ENCODE measurements at places on chromosomes 11 and 22.
A peak's percentile ranks its signal among the peaks of the same experiment; 100 is the strongest.

GRCh38 chr11:126993599-126993998 lies 7.0 kb downstream of the KIRREL3 start:
- DNase-seq: no peak

DNA sequence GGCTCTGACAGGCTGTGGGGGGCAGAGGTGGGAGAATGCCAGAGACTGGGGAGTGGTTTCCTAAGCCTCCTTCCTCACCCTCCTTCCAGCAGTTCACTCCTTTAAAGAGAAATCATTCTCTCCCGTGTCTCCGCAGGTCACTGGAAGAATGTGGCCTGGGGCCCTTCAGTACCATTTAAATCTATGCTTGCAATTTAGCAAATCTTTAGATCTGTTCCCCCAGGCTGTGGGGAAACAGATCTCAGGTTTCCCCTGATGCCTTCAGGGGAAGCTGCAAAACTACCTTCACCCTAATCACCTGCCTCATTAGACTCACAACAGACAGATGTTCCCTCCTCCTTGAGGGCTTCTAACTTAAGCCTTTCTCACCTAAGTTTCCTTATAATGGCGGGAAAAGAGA lies 55.3 kb downstream of the KIRREL3 start:
- DNase-seq: no peak

- DNase-seq: no peak
Observed at GRCh38 chr22:39453765-39454378, 2.9 kb upstream of the MGAT3 start.

GRCh38 chr11:2812371-2812991 lies 73.1 kb downstream of the CDKN1C start:
- no peak for DNase-seq

GRCh38 chr11:70543611-70544010 lies 145.3 kb downstream of the CTTN start:
- DNase-seq: no peak

GRCh38 chr11:123194337-123195187 lies 486 bp downstream of the CLMP start:
- DNase-seq: no peak

DNA sequence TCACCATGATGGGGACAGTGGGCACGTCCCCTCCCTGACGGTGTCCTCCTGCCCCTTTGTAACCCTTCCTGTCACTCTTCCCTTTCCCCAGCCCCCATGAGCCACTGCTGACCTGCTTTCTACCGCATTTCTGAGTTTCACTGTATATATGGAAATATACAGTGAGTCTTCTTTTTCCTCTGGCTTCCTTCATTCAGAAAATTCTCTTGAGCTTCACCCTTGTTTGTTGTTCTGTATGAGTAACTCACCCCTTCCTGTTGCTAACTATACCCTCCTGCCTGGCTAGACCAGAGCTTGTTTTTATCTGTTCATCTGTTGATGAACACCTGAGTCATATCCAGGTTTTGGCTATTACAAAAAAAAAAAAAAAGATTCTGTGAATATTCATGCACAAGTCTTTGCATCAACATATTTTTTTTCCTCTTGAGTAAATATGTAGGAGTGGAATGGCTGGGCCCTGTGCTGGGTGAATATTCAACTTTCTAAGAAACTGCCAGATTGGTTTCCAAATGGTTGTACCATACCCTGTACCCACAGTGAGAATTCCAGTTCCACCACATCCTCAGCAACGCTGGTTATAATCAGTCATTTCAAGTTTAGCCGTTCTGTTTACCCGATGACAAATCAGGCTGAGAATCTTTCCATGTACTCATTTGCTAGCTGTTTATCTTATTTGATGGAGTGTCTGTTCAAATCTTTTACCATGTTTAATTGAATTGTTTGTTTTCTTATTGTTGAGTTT lies 62.0 kb downstream of the IGF2 start:
- no peak for DNase-seq

- no peak for DNase-seq
Observed at GRCh38 chr11:13290221-13290980, 12.8 kb downstream of the BMAL1 start.

- peak; percentile 64 for DNase-seq
Observed at GRCh38 chr11:3091846-3092602, 34.8 kb upstream of the CARS1 start.

DNA sequence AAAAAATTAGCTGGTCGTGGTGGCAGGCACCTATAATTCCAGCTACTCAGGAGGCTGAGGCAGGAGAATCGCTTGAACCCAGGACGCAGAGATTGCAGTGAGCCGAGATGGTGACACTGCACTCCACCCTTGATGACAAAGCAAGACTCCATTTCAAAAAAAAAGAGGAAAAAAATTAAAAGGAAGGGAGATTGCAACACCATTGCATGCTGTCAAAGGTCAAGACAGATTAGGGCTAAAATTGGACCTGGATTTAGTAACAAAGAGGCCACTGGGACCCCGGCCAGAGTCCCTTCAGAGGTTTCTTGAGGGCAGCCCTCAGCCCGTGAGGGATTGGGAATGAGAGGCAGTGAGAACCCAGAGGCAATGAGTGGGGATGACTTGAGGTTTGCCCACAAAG lies 8.2 kb upstream of the MAFF start:
- DNase-seq: no peak

- DNase-seq: no peak
Observed at GRCh38 chr22:33047744-33048143, 10.4 kb downstream of the SYN3 start.

DNA sequence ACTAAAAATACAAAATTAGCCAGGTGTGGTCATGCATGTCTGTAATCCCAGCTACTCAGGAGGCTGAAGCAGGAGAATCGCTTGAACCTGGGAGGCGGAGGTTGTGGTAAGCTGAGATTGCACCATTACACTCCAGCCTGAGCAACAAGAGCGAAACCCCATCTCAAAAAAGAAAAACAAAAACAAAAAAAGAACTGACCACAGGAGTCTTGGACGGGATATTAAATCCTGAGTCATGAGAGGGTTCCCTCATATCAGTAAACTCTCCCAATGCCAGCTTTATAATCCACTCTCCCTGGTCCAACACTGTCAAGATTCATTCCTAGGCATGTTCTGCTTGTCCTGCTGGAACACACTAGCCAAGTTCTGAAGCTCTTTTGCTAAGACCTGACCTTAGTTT lies 61.5 kb upstream of the EP300 start:
- no peak for DNase-seq

GRCh38 chr11:15985860-15986139 lies 370.5 kb downstream of the SOX6 start:
- no peak for DNase-seq

DNA sequence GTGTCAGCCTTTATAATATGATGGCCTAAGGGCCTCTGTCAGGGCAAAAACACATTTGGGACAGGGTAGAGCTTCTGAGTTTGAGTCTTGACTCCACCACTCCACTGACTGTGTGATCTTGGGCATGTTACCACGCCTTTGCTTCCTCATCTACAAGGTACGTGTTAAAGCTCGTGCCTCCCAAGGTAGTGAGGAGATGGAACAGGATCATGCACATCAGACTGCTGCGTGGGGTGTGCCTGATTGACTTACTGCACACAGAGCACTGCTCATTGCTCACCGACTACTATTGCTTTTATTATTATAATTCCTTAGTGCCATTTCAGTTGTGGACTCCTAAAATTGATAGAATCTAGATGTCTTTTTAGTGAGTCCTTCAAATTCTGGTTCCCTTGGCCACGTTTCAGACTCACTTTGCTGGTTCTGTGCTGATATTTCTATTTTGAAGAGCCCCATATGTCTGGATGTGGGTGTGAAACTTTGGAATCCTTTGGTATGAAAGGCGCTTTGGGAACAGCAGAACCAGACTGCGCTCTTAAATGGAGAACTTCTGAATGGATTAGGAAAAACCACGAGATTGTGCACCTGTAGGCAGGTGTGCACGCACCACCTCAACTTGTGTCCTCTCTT lies 44.1 kb upstream of the RAB1B start:
- DNase-seq: no peak

DNA sequence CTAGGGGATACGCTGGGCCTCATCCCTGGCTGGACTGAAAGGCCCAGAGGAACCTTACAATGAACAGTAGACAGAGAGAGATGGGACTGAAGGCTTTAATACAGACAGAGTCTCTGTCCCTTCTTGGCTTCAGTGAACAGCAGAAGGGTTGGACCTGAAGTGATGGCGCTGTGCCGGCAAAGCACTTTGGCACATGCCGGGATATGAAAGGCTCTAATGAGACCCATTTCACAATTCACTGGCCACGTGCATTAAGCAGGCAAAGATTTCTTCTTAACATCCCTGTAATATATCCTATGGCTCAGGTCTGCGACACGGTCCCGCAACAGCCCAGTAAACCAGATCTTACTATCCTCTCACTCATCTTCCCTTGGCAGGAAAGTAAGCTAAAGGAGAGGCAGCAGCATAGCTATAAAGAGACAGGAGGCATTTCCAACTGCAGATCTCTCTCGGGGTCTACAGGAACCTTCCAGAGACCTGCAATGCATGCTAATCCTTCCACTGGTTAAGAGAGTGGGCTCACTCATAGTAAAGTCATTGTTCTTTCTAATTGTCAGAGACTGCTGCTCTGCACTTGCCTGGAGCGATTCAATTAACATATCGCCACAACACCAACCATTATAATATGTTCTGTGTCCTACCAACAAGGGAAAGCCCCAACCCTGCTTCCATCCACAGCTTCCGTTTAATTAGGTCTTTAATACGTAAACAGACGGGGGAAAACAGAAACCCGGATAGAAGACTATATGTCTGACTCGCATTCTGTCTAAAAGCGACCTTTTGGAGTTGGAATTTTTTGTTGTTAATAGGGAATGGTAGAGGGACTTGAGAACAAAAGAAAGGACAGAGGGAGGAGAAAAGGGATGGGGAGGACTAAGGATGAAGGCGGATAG lies 1179.0 kb downstream of the LRRC4C start:
- no peak for DNase-seq

- DNase-seq: no peak
Observed at GRCh38 chr11:118663381-118663780, 16.1 kb downstream of the TREH start.

GRCh38 chr11:58067685-58068084 lies 36.9 kb downstream of the OR6Q1 start:
- DNase-seq: no peak

DNA sequence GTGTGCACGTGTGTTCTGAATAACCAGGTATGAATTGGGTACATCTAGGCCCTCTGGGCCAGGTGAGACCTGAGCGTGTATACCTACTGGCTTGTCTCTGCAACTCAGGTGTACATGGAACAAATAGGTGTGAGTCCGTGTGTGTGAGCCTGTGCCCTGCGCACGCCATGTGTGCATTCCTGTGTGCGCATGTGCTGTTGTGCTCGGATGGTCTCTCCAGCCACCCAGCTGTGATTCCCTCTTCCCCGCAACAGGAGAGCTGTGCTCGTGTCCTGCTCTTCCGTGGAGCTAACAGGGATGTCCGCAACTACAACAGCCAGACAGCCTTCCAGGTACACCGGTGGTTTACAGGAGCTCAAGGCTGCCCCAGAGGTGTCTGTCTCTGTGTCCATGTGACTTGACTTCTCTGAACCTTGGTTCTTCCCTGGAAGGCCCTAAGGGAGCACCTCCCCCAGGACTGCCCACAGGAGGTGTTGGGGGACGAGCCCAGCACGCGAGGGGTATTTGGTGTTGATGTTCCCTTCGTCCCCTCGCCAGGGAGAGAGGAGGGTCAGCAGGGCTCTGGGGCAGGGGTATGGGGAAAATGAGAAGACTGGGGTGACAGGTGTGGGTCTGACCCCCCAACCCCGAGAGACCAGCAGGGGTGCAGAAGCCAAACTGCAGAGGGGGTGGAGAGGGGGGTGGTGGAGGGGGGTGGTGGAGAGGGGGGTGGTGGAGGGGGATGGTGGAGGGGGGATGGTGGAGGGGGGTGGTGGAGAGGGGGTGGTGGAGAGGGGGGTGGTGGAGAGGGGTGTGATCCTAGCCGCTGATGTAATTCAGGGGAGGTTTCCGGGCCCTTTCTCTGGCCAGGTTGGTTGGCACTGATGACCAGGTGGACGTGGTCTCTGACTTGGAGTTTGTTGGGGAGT lies 10.7 kb downstream of the SHANK3 start:
- DNase-seq: no peak

DNA sequence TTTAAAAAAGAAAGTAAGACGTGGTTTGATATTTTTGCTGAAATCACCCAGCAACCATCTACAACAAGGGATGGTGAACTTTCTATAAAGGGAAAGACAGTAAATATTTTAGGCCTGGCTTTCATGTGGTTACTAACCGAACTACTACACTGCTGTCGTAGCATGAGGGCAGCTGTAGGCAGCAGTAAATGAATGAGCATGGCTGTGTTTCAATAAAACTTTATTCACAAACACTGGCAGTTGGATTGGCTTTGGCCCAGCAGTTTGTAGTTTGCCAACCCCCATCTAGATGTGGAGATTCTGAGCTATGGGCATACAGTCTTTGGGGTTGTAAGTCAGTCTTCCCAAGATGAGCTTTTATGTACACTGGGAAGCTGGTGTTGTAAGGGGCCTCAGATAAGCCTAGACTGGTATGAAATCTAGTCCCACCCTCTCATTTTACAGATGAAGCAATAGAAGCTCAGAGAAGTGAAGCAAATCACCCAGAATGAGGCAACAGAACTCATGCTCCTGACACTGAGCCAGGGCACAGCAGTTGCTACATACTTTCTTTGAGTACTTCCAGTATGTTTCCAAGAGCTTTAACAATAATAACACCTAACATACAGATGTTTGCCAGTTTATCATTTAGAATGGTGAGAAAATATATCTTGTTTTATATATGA lies 204.4 kb downstream of the ADAMTS15 start:
- no peak for DNase-seq

DNA sequence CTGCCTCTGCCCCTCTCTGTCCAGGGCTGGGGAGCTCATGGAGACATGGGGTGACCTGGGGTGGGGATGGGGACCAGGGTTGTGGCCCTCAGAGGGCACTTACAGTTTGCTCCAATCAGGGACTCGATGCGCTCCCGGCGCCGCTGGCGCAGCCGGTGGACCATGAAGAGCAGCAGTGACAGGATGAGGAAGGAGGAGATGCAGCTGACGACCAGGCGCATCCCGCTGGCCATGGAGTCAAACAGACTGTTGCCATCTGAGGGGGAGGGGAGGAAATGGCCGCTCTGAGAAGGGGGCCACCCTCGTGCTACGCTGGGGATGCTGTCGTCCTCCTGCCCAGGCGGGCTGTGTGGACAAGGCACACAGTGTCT lies 80.5 kb downstream of the DGCR2 start:
- DNase-seq: no peak

GRCh38 chr11:69889400-69890318 lies 70.4 kb upstream of the FGF3 start:
- DNase-seq: no peak

DNA sequence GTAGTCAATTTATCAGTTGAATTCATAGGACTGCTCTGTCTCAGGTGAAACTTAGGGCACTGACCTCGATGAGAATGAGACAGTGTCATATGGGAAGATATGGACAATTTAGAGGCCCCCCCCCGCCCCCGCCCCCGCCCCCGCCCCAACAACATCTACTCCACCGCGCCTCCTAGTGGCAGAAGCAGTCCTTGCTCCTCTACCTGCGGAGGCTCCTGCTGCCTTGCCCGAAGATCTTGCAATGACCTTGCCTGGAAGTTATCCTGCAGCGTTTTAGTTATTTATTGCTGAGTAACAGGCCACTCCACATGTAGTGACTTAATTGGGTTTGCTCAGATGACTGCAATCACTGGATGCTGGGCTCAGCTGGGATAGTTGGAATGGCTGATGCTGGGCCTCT lies 15.2 kb downstream of the SERPINH1 start:
- DNase-seq: peak; percentile 38

GRCh38 chr11:95269036-95269819 lies 38.2 kb upstream of the SESN3 start:
- no peak for DNase-seq
